ENCODE measurements at places on chromosomes 2 and 18. TPM values are rescaled to one million over a fixed set of nuclear protein-coding genes. Genes with fewer than 3 reads are reported as not detected.

Gene LGALSL
- 0.72 TPM for polyA plus RNA-seq

Gene PLGLB2
- polyA plus RNA-seq = not detected

Gene C2orf15
- 4.7 TPM for polyA plus RNA-seq

Gene FOXI3
- polyA plus RNA-seq = not detected

Gene CDK15
- not detected for polyA plus RNA-seq

Gene SLC5A7
- polyA plus RNA-seq = not detected

Gene IL36B
- polyA plus RNA-seq = not detected

Gene DIPK1C
- polyA plus RNA-seq = not detected

Gene TMEM200C
- polyA plus RNA-seq = not detected

Gene KCNJ13
- 0.20 TPM for polyA plus RNA-seq

DNA sequence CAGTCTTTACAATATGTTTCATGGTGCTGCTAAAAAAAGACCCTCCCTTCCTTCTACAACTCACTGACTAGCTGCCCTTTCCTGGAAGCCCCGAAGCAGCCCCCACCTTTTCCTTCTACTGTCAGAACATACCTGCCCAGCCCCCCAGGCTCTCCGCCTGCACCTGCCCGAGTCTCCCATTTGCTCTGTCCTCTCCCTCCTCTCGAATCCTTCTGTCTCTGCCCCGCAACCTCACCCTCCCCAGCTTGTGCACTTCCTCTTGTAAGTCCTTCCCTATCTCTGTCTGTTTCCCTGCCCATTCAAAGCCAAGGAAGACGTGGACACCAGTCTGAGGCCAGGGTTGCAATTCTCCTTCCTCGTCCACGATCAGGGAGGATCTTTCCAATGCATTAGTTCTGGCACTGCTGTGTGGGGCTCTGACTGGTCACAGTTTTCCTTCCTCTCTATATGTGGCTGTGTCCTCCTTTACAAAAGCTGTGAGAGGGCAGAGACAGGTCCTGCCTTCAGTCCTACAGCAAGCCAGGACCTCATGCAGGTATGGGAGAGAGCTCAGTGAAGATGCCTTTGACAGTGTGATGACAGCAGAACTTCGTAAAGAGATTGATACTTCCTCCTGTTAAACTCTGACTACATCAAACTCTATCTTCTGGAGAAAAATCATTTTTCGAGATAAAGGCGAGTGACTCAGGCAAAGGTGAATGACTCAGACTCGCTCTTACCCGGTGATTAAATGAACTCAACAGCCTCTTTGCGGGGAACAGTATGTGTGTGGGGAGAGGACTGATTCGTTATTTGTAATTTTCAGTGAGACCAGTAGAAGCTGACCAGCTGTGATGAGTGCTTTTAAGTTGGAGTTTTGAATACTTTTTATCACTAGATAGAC, 14.2 kb downstream of the TNFRSF11A start:
- H3K4me3 ChIP-seq = no peak overlapping the region
- H3K4me1 ChIP-seq = no peaks in the 10 kb centered on the region
- H3K27me3 ChIP-seq = no peaks in the 10 kb centered on the region
- no peak for DNase-seq
- no peaks in the 10 kb centered on the region for H3K36me3 ChIP-seq
- no peak overlapping the region for H3K27ac ChIP-seq

GRCh38 chr2:54613794-54614257, 109.6 kb upstream of the EML6 start:
- no peak overlapping the region for H3K27ac ChIP-seq
- no peaks in the 10 kb centered on the region for H3K27me3 ChIP-seq
- H3K4me1 ChIP-seq = peaks cover 17% of the 10 kb centered on the region

GRCh38 chr2:220029013-220029412, 401.6 kb downstream of the SLC4A3 start:
- DNase-seq = no peak
- H3K4me3 ChIP-seq = no peak overlapping the region

DNA sequence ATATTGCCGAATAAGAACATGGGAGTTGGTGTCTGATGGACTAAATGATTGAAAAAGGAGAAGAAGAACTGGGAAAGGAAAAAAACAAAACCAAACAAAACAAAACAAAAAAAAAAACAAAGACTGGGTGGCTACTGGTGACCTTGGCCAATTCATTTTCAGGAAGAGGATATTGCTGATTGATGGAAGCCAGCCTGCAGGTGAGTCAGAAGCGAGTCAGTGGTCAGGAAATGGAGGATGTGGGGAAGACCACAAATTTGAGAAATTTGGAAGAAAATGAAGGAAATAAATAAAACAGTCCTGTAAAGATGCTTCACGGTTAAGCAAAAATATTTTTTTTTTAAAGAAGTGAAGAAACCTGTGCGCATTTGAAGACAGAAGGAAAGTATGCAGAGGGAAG, 296.9 kb downstream of the ZNF521 start:
- H3K27me3 ChIP-seq = no peaks in the 10 kb centered on the region
- no peak overlapping the region for H3K4me3 ChIP-seq
- no peaks in the 10 kb centered on the region for H3K36me3 ChIP-seq

DNA sequence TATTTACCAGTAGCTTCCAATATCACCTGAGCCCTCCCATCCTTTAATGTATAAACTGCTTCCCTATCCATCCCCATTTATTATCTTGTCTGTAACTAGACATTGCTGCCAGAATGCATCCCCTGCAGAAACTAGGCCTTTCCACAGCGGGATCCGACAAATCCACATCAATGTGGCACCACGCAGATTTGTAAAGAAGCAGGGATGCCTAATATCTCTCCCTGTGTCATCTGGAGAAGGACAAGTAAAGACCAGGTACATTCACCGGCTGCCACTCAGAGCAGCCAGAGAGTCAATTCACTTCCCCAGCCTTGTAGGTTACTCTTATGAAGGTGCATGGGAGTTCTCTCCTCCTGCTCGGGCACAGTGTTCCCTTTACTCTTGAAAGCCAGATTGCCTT, 98.8 kb upstream of the MAP3K20 start:
- no peak overlapping the region for H3K4me3 ChIP-seq
- H3K27me3 ChIP-seq = no peaks in the 10 kb centered on the region
- H3K4me1 ChIP-seq = no peaks in the 10 kb centered on the region
- no peak overlapping the region for H3K27ac ChIP-seq

GRCh38 chr18:71403501-71403900, 1114.7 kb downstream of the SOCS6 start:
- H3K27me3 ChIP-seq = no peaks in the 10 kb centered on the region
- H3K4me3 ChIP-seq = no peak overlapping the region
- no peak overlapping the region for H3K27ac ChIP-seq
- DNase-seq = no peak

- no peak for DNase-seq
- no peaks in the 10 kb centered on the region for H3K27me3 ChIP-seq
- H3K36me3 ChIP-seq = no peaks in the 10 kb centered on the region
- no peak overlapping the region for H3K27ac ChIP-seq
Measured at GRCh38 chr2:2796207-2796606, 465.1 kb upstream of the MYT1L start.

DNA sequence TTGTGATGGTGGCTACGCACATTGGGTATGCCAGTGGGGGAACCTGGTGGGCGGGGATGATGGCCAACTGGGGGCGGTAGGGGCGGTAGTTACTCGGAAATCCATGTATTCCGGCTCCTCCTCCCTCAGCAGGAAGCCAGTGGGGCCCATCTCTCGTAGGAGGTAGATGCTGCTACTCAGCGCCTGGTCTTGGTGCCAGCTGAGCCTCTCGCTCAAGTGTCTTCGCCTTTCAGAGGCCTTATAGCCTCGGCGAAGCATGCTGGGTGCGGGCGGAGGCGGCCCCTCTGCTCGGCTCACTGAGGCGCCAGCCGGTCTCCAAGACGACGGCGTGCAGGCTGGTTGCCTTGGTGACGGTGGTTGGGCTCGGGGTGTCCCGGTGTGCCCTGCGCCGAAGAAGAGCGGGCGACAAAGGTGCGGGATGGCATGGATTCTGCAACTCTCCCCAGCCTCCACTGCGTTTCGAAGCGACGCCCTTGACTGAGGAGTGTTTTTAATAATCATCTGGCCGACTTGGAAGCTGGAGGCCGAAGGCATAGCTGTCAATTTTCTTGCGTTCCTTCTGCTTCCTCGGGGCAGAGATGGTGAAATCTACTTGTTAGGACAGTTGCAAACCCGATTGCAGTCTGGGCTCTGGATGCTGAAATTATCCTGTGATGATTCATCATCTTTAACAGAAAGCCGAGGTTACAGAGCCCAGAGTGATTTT, at the start of gene ZSWIM2:
Gene ZSWIM2 (minus strand): TSS at position 298 of the 706 bp plus-strand sequence. CDS start 40 bp downstream, at position 258.
- H3K4me1 ChIP-seq = no peaks in the 10 kb centered on the region
- no peak for DNase-seq
- no peaks in the 10 kb centered on the region for H3K36me3 ChIP-seq
- no peak within 1 kb of the TSS for H3K4me3 ChIP-seq
- no peak within 1 kb of the TSS for H3K27ac ChIP-seq
- H3K27me3 ChIP-seq = no peaks in the 10 kb centered on the region

- no peaks in the 10 kb centered on the region for H3K27me3 ChIP-seq
- H3K4me1 ChIP-seq = no peaks in the 10 kb centered on the region
- H3K27ac ChIP-seq = no peak overlapping the region
- no peak overlapping the region for H3K4me3 ChIP-seq
Measured at GRCh38 chr2:148990968-148991367, 47.5 kb upstream of the LYPD6B start.

GRCh38 chr18:13684546-13684945, 41.8 kb downstream of the FAM210A start:
- peaks cover 3% of the 10 kb centered on the region for H3K36me3 ChIP-seq
- no peaks in the 10 kb centered on the region for H3K27me3 ChIP-seq
- H3K4me1 ChIP-seq = no peaks in the 10 kb centered on the region
- no peak overlapping the region for H3K4me3 ChIP-seq
- H3K27ac ChIP-seq = no peak overlapping the region
- DNase-seq = no peak

- H3K4me3 ChIP-seq = no peak overlapping the region
- DNase-seq = no peak
- peaks cover 5% of the 10 kb centered on the region for H3K4me1 ChIP-seq
- H3K27ac ChIP-seq = no peak overlapping the region
- H3K36me3 ChIP-seq = no peaks in the 10 kb centered on the region
- H3K27me3 ChIP-seq = no peaks in the 10 kb centered on the region
Measured at GRCh38 chr18:48875942-48876511, 74.7 kb downstream of the SMAD7 start.

DNA sequence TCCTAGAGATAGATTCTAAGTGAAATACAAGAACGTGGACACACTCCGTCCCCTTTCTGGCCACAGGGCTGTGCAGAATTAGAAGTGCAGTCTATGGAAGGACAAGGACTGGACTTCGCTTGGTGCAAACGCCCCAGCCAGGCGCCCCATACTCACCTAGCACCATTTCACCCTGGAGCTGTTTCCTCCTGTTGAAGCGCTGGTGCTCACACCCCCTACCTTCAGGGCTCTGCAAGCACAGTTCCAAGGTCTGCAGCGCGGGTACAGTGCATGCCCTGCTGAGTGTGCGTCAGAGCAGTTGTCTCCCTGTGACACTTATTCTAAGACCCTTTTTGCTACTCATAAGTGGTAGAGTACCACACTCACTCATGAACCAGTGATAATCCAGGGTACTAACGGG, 3.0 kb downstream of the HPCAL1 start:
- peak overlapping the region; percentile 76 for H3K4me3 ChIP-seq
- H3K27me3 ChIP-seq = no peaks in the 10 kb centered on the region
- peaks cover 76% of the 10 kb centered on the region for H3K4me1 ChIP-seq
- no peak for DNase-seq
- H3K27ac ChIP-seq = no peak overlapping the region

DNA sequence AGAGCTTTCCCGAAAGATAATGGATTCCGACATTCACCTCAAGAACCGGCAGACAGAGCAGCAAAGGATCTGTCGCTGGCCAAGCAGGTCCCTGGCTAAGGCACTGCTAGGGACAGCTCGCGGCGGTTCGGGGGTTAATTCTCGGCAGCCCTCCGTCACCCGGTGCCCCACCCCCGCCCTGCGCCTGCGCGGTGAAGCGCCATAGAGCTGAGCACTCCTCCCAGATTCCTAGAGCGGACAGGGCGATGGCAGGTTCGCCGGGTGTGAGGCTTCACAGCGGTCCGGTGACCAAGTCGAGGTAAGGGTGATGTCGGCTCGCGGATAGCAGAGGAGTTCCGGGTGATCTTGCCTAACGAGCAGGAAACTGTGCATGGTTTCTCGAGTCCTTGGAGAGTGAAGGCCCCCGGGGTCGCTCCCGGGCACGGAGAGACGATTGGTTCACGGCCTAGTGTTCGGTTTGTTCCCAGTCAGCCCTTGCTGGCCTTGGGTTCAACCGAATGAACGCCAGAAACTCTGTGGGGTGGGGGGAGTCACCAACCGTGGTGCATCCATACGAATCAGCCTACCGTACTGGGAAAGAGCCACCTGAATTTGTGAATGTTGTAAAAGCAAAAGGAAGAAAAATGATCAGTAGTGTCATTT, at the start of gene ZSCAN30:
Gene ZSCAN30 (minus strand): TSS at position 136 of the 642 bp plus-strand sequence. CDS start 25,877 bp downstream, outside the sequence.
- H3K4me1 ChIP-seq = peaks cover 25% of the 10 kb centered on the region
- DNase-seq = peak; percentile 96
- peak within 1 kb of the TSS; percentile 96 for H3K4me3 ChIP-seq

DNA sequence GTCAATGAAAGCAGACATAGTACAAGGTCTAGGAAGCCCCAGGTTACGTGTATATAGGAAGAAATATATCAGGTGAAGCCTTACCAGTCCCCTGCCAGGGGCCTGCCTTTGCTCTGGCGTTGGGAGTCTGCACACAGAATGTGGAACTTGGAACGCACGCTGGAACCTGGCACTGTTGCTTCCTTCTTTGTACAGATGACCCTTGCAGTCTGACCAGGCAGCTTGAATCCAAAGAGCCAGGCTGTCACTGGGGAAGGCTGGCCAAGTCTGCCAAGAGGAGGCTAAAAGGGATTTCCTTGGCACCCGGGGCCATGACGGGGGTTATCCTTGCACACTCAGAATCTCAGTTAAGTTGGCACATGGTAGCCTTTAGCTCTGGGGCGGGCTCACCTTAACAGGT, 39.5 kb downstream of the TMEM247 start:
- no peaks in the 10 kb centered on the region for H3K4me1 ChIP-seq
- DNase-seq = no peak
- H3K36me3 ChIP-seq = no peaks in the 10 kb centered on the region
- H3K27me3 ChIP-seq = no peaks in the 10 kb centered on the region
- no peak overlapping the region for H3K4me3 ChIP-seq
- H3K27ac ChIP-seq = no peak overlapping the region

- H3K4me3 ChIP-seq = no peak overlapping the region
- no peak for DNase-seq
- no peak overlapping the region for H3K27ac ChIP-seq
Measured at GRCh38 chr2:140286377-140286776, 1506.2 kb upstream of the NXPH2 start.

DNA sequence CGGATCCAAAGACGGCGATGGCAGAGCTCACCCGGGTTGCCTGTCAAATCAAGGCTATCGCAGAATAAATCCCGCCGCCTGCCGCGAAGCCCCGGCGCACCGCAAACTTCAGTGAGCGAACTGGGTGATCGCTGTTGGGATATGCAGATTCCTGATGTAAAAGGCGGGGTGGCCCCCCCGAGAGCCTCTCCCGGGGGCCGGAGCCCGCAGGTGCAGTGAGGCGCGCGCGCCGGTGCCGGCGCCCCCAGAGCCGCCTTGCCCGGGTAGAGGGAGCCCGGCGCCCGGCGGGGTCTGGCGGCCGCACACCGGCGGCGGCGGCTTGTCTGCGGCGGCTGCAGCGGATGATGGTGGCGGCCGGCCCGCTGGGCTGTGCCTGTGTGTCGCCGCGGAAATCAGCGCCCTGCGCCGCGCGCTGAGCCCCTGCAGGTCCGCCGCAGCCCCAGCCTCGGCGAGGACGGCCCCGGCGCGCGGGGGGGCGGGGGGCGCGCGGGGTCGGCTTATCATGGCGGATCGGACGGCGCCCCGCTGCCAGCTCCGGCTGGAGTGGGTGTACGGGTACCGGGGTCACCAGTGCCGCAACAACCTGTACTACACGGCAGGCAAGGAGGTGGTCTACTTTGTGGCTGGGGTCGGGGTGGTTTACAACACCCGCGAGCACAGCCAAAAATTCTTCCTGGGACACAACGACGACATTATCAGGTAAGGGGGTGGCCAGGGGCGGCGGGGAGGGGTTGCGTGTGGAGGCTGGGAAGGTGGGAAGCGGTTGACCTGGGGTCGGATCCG, 1.3 kb downstream of the EML6 start:
- no peaks in the 10 kb centered on the region for H3K36me3 ChIP-seq
- no peak overlapping the region for H3K27ac ChIP-seq
- peak overlapping the region; percentile 86 for H3K4me3 ChIP-seq
- peaks cover 13% of the 10 kb centered on the region for H3K4me1 ChIP-seq

Measured in CD8-positive, alpha-beta memory T cell (primary cell).